ENCODE measurements at places on chromosomes 4 and X.

GRCh38 chrX:125497667-125498066 lies 178.0 kb downstream of the TEX13C start:
- DNase-seq, result no peak

GRCh38 chr4:165716472-165716871 lies 156.6 kb upstream of the TLL1 start:
- no peak for DNase-seq

GRCh38 chrX:3052860-3053259 lies 11.6 kb downstream of the ARSF start:
- DNase-seq, result no peak

DNA sequence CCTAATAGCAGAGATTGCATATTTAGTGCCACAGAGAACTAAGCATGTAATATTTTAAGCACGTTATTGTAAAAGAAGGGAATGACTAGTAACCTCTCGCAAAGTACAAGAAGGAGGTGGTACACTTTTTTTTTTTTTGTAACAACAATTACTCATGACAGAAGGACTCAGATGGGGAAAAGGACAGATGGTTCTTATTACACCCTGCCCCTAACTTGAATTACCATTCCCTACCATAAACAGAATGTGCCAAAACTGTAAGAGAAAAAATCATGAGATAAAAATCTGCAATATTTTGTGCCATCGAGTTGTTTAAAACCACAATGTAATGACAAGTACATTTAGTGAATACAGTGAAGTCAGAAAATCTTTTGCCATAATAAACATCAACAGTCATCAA lies 33.0 kb upstream of the RAPGEF2 start:
- DNase-seq, result no peak

DNA sequence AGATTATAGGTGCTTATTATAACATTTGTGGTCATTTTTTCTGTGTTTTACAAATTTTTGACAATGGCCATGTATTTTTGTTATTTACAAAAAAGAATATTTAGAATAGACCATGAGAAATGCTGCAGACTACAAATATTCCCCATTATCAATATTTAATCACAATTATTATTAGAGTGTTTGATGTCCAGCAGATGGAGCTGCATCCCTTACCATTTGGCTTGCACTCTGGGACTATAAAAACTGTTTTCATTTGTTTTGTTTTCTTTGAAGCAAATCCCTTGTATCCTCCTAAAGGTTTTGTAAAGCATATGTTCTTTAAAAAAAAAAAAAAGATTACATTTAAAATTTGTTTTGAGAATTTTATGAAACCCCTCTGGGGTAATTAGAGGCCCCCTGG lies 85.6 kb upstream of the CXorf66 start:
- DNase-seq, result no peak

GRCh38 chr4:185207466-185207865 lies 1.9 kb upstream of the SNX25 start:
- no peak for DNase-seq

DNA sequence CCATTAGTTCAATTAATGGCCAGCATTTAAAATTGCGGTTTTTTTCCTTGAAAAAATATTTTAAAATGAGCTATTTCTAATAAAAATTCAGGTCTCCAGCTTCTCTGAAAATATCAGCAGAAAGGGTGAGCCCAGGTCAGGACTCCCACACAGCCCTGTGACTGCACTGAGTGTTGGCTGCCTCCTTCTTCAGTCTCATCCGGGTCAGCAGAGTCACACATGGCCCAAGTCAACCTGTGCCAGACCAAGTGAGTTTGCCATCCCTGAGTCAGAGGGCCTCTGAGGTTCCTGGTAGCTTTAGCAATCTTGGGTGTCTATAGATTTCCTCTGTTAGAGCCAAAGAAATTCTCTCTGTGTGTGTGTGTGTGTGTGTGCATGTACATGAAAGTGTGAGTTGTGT lies 22.1 kb upstream of the MSX1 start:
- no peak for DNase-seq

DNA sequence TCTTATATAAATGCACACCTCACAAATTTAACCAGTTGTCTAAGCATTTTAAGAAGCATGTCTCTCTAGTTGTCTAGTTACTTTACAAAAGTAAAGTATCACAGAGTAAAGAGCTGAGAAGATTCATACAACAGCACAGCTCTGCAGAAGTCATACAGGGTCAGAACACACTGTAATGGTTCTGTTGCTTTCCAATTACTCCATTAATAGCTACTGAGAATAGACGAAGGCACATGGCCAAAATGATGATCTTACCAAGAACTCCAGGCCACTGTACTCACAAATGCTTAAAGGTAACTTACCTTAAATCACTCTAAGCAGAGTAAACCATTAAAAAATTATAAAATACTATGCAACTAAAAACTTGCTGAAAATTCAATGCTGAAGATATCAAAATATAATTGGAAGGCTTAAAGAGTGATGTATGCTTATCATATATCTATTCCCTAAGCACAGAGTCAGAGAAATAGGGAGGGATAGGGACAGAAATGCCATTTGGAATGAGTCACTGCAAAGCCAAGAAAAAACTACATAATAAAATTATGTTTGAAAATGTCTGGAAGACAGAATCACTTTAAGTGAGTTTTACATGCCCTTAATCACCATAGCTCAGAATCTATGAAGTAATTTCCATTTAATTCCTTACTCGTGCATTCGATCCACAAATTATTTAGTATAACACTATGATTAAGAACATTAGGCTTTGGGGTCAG lies 71.0 kb downstream of the DDX60L start:
- no peak for DNase-seq

DNA sequence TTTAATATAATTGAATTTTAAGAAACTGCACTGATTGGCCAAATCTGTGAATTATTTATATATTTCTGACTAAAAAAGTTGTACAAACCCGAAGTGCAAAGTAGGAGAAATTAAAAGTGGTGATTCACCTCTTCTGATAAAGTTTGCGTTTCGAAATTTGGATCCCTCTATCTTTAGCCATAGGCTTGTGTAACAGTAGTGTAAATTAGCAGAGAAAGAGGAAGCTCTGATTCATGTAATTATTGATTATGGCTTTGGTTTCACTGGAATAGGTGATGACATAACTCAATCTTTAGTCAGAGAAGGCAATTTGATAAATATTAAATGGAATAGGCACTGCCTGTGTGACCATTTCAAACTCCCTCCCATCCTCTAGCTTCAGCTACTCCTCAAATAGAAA lies 717.8 kb upstream of the PCDH7 start:
- DNase-seq, result no peak

DNA sequence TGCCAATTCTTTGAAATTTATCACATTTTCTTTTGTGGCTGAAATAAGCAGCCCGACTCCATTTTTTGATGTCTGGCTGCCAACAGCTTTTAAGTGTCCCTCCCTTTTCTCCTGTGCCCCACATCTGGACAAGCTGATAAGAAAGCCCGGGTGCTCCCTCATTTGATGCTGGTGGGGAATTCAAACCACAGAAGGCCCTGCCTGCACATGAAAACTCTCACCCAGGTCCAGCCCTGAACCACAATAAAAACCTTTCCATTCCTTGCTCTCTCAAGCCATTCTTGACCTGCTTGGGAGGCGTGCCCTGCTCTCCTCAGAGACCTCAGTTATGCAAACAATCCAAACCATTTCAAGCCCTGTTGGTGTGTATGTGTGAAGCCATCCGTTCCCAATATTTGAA lies 93.9 kb downstream of the FAM53A start:
- no peak for DNase-seq

GRCh38 chr4:5888222-5889001 lies 4.5 kb downstream of the CRMP1 start:
- DNase-seq, result no peak

DNA sequence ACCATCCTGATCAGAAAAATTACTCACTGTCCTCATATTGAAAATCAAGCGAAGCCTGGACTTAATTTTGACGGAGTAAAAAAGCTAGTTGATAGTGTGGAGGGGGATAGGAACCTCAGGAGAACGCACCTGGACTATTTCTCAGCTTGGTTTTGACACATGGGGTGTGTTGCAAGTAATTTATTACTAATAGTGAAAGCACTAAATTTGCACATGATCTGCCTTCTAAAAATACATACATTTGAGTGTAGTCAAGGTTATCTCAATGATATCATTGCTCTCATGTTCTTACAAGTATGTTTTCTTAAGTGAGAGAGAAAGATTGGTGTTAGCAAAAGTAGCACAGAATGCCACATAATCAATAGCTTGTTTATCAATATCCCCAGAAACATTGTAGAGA lies 29.5 kb downstream of the LRIT3 start:
- DNase-seq, result no peak

- no peak for DNase-seq
Measured at GRCh38 chr4:145130788-145131399, 32.8 kb downstream of the ABCE1 start.

DNA sequence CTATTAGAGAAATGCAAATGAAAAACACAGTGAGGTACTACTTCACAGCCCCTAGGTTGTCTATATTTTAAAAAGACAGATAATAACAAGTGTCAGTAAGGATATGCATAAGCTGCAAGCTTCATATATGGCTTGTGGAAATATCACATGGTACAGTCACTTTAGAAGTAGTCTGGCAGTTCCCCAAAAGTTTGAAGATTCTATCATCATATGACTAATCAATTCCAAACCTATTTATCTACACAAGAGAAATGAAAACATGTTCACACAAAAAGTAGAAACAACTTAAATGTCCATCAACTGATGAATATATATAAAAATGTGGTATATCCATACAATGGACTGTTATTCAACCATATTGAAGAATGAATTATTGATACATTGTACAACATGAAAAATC lies 185.8 kb upstream of the STK26 start:
- no peak for DNase-seq

- no peak for DNase-seq
Measured at GRCh38 chrX:153776611-153777045, 4.2 kb upstream of the SRPK3 start.

- no peak for DNase-seq
Measured at GRCh38 chrX:150477371-150477770, 91.0 kb upstream of the MTM1 start.

DNA sequence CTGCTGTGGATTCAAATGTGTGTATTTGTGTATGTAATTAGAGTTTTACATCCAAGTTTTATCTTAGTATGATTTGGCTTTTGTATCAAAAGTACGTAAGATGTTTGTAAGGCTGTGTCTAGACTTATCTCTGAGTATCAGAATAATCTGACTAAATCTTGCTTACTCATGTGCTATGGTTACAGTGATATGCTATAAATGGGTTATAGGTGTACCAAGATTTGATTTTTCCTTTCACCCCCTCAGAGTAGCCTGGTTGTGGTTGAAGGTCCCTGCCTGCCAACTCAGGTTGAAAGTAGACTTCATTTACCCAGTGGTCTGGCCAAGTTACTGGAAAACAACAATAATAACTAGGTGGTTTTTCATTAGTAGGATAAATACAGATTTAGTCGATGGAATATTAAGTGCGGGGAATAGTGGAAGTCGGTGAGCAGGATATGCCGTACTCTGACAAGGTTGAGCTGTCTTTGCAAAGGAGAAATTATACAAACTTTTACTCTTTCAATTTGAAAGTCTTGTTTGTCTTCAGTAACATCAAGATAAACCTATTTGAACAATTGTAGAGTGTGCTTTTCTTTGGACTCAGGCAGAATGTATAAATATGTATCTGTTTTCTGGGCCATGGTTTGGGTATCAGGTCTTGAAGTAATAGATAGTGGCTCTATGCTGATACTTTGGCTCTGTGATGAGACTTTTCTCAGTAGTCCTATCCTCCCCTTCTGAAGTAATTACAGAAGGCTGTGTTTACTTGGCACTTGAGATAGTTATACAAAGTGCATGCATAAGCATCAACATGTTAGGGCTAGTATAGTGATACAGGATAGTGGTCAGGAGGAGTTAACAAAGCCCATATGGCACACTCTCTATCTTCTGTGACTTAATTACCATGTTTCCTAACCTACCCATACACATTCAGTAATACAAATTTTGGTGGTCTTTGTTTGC lies 23.7 kb downstream of the BMP2K start:
- no peak for DNase-seq

DNA sequence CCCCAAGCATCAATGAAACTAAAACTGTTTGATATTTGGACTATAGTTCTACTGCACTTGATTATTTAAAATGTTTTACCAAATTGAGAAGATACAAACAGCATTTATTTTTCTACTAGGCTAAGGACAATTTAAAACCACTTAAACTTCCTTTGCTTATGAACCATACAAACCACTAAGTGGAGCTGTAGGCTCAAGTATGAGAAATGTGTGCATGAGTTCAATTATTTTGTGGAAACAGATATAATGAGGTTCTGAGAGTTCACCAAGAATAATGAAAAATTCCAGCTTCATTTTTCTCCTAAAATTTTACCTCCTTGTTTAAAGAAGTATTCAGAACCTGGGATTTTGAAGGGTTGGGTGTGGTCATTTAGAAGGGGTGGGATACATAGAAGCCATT lies 63.1 kb downstream of the SERPINA7 start:
- DNase-seq, result no peak

GRCh38 chr4:152009031-152009670 lies 248.3 kb upstream of the GATB start:
- DNase-seq, result no peak

DNA sequence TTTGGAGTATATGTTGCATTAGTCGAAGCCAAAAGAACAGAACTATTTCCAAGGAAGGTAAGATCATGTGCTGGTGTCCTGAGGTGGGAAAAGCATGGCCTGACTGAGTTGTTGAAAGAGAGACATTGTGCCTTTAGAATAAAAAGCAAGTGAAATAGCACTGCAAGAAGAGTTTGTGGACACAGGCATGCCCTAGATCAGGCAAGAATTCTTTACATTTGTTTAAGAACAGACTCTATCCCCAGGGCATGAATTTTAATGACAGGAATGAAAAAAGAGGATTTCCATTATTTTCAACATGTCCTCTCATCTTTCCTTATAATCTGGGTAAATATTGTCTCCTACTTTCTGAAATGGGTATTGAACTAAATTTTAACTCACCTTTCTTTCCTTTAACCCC lies 516.2 kb upstream of the GALNT7 start:
- DNase-seq, result no peak

- DNase-seq, result no peak
Measured at GRCh38 chr4:180973894-180974293, 1269.3 kb upstream of the TENM3 start.

DNA sequence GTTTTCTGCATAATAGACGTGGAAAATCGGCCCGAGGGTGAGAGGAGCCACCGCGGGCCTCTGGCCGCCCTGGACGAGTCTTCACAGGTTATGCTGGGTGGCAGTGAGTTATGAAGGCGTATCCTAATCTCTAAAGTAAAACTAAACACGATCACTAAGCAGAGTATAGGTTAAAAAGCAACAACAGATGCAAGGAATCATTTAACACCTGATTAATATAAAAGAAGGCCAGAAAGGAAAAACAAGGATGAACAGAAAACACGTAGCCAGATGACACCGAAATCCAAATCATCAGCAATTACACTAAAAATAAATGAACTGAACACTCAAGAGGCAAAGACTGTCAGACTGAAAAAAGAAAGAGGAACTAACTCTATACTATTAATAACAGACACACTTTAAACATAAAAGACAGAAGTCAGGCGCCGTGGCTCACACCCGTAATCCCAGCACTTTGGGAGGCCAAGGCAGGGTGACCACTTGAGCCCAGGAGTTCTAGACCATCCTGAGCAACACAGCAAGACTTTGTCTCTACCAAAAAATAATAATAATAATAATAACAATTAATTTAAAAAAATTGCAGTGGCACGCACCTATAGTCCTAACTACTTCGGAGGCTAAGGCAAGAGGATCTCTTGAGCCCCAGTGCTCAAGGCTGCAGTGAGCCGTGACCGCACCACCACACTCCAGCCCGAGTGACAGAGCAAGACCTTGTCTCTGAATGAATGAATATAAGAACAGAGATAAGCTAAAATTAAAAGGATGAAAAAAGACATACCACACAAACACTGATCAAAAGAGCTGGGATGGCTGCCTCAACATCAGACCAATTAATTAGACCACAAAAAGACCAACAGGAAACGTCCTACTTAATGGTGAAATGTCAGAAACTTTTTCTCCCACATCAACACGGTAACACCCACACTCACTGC lies 30.0 kb downstream of the CTBP1 start:
- DNase-seq, result no peak
